ENCODE measurements at places on chromosomes 4 and X.

DNA sequence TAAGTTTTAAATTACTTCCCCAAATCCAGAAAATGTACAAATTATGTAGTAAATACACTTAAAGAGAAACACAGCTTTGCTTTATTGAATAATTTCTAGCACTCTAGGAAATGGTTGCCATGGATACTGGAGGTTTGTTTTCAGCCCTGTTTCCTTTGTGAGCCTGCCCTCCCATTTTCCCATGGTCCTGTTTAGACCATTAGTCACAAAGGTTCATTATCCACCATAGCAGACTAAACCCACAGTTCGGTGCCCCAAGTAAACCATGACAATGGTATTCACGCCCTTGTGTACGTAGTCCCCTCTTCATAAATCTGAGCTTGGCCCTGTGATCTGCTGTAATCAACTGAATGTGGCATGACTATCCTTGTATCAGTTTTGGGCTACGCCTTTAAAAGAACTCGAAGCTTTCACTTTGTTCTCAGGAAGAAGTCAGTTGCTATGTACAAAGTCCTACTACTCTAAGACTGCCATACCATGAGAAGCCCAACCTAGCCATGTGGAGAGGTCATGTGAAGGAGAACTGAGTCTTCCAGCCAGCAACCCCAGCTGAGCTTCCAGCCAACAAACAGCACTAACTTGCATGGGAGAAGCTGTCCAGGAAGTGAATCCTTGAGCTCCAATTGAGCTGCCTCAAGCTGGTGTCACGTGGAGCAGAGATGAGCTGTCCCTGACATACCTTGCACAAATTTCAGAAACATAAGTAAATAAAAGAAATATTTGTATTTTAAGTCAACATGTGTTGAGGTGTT, 300.4 kb downstream of the LDB2 start:
- no peak for DNase-seq

GRCh38 chr4:24887881-24888430, 24.9 kb downstream of the CCDC149 start:
- DNase-seq, result no peak

- no peak for DNase-seq
Measured at GRCh38 chrX:31223817-31224216, 152.0 kb upstream of the FTHL17 start.

DNA sequence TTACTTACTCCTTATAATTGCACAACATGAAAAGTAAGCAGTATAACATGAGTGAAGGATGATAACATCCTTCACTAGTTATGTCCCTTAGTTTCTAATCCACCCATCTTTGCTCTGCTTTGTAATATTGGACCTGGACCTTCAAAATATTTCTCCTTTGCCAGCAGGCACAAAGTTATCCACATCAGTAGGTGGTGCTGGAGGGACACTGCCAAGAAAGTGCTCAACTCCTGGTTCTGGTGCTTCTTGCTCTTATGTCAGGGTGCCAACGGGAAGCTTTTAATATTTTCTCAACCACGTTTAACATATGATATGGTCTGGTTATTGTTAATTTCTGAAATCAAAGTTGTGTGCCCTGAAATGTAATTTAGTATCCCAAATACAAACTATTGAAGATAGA, 49.1 kb downstream of the TMEM165 start:
- DNase-seq, result no peak

DNA sequence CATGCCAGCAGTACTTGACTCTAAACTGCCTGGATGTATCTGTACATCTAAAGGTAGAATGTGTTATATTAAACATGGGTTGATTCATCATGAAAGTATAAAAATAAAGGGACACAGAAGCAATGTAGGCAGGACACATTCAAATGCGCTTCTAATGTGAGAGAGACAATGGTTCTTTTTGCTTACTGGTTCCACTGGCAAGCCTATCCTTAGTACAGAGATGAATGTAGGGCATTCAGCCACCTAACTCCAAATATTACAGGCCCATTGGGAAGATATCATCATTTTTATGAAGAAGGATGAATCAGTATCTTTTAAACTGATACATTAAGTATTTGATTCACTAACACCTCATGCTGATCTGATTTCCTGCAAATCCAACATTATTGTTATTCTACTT, 18.0 kb downstream of the CDKL2 start:
- DNase-seq, result no peak

DNA sequence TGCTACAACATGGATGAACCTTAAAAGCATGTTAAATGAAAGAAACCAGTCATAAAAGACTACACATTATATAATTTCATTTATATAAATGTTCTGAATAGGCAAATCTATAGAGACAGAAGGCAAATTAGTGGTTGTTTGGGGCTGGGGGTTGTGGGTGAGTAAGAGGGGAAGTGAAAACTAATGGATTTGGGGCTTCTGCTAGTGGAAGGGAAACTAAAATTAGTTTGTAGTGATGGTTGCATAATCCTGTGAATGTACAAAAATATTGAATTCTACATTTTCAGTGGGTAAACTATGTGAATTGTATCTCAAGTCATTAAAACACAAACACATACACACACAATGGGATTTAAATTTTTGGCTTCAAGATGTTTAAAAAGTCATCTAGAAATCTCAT, 25.4 kb upstream of the LIMCH1 start:
- DNase-seq, result no peak

- DNase-seq, result no peak
Measured at GRCh38 chr4:7564242-7564641, 129.5 kb upstream of the PSAPL1 start.

GRCh38 chr4:18923496-18924161, 902.1 kb upstream of the LCORL start:
- DNase-seq, result no peak

GRCh38 chrX:154791939-154792338, 13.3 kb downstream of the MPP1 start:
- DNase-seq, result no peak

DNA sequence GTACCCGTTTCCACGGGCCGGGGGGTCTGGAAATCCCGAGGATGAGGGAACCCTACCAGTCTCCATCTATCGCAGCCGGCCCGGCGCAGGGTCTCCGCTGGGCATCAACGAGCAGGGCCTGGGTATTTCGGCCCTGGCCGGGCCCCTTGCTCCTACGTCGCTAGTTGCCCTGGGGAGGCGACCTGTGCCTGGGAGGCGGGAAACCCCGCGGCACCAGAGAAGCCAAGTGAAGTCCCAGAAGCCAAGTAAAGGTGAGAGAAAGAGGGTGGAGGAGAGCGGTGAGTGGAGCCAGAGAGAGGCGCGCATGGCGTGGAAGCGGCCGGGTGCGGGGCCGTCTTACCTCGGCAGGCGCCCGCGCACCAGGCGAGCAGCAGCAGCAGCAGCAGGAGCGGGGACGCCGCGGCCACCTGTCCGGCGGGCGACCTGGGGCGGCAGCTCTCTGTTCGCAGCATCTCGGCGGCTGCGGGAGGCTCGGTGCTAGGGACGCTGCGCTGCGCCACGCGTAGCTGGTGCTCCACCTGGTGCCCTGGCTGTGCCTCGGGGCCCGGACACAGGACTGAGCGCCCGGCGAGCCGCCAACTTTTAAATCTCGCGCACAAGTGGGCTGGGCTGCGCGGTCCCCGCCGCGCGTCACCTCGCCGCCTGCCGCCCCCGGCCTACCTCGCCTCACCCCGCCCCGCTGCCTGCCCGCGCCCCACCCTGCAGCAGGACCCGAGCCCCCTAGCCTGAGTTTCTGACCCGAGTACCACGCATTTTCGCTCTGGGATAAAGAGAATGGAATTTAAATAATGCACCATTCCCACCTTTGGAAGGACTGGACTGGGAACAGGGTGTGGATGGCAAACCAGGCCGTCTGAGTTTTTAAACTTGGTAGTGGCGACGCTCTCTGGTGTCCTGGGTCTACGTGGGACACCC, at the start of gene NMU:
Gene NMU, minus strand, starts transcription at position 558 of the 915 bp plus-strand sequence. Its CDS starts 106 bp downstream, at position 452.
- DNase-seq, result no peak

- DNase-seq, result no peak
Measured at GRCh38 chr4:165873298-165874071, 448 bp downstream of the TLL1 start.

GRCh38 chr4:87057835-87058355, 123.1 kb downstream of the AFF1 start:
- no peak for DNase-seq
